ENCODE measurements at places on chromosomes 6 and 20. TPM values are rescaled to one million over a fixed set of nuclear protein-coding genes. Genes with fewer than 3 reads are reported as not detected.

- DNase-seq, result no peak
- H3K4me1 ChIP-seq, result no peaks in the 10 kb centered on the region
- H3K36me3 ChIP-seq, result no peaks in the 10 kb centered on the region
These were observed 87.9 kb upstream of the RBM24 start for GRCh38 chr6:17193106-17193775.

- peaks cover 12% of the 10 kb centered on the region for H3K27me3 ChIP-seq
- H3K27ac ChIP-seq, result no peak overlapping the region
- DNase-seq, result no peak
- no peak overlapping the region for H3K4me3 ChIP-seq
- no peaks in the 10 kb centered on the region for H3K36me3 ChIP-seq
These were observed 6.2 kb downstream of the BMP7 start for GRCh38 chr20:57259938-57260921.

GRCh38 chr20:19735446-19735845, 22.6 kb upstream of the RIN2 start:
- no peak overlapping the region for H3K27ac ChIP-seq
- H3K36me3 ChIP-seq, result no peaks in the 10 kb centered on the region
- no peaks in the 10 kb centered on the region for H3K4me1 ChIP-seq
- DNase-seq, result peak; percentile 48

DNA sequence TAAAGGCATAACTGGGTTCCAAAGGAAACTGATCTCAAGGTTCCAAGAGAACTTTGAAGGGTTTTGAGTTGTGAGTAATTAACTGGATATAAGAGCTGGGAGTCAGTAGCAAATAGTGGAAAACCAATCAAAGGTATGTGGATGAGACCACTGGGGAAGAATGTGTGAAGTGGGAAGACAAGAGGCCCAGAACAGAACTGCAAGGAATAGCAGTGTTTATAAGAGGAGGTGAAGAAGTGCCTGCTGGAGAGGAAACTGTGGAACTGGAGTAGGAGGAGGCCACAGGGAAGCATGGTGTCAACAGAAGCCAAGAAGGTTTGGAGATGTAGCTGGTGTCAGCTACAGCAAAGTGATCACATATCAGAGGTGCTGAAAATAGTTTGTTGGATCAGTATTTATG, 18.7 kb upstream of the HDAC2 start:
- no peaks in the 10 kb centered on the region for H3K27me3 ChIP-seq
- H3K36me3 ChIP-seq, result no peaks in the 10 kb centered on the region
- DNase-seq, result no peak

DNA sequence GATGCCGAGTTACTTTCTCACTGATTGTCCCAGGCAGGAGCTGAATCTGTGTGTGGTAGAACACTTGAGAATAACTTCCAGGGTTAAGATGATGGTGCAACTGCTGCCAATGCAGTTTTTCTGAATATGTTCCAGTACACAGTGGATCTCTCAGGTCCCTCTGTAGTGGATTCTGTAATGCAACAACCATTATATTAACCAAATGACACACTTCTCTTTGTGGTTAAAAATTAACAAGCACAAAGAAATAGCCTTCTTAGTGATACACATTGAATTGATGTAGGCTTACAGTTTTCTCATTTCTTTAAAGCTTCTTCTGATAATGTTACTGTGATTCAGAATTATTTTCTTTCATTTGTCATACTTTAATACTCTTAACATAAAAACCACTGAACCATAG, 383.8 kb downstream of the ADGRB3 start:
- H3K4me1 ChIP-seq, result no peaks in the 10 kb centered on the region
- no peaks in the 10 kb centered on the region for H3K36me3 ChIP-seq
- DNase-seq, result no peak
- H3K27ac ChIP-seq, result no peak overlapping the region

DNA sequence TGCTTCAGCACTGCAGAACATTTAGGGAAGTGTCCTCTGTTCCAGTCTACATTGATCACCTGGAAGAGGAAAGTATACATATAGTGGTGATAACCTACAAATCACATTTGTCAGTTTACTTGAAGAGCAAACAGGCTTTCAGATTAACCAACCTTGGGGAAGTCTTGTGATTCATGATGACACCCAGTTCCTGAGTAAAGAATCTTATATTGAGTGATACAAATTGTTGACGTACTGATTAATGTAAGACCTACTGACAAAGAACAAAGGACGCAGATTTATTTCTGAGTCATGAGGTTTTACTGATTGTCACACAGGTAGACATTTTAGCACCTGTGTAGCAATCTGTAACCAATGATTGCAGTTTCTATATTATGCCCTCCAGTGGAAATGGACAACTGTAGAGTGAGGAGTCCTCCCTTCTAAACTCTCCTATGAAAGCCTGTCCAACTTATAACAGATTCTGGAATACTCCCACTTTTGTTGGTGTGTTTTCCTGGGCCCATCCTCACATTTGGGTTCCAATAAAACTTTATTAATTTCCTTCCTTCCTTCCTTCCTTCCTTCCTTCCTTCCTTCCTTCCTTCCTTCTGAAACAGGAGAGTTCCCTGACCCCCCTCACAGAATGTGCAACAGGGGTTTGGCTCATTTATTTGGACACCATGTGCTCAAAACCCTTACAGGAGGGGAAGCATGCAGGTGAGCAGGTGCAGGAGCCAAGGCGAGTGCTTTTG, 113.5 kb downstream of the SLC35B3 start:
- DNase-seq, result no peak
- no peak overlapping the region for H3K4me3 ChIP-seq
- H3K27me3 ChIP-seq, result no peaks in the 10 kb centered on the region
- no peaks in the 10 kb centered on the region for H3K4me1 ChIP-seq

GRCh38 chr6:39377539-39377950, 55.0 kb upstream of the KCNK16 start:
- H3K36me3 ChIP-seq, result no peaks in the 10 kb centered on the region
- no peaks in the 10 kb centered on the region for H3K27me3 ChIP-seq
- no peaks in the 10 kb centered on the region for H3K4me1 ChIP-seq
- no peak overlapping the region for H3K27ac ChIP-seq
- peak; percentile 33 for DNase-seq

GRCh38 chr6:41707565-41708200, 27.7 kb downstream of the TFEB start:
- no peaks in the 10 kb centered on the region for H3K36me3 ChIP-seq
- H3K4me1 ChIP-seq, result peaks cover 18% of the 10 kb centered on the region
- H3K27ac ChIP-seq, result no peak overlapping the region
- DNase-seq, result no peak
- H3K4me3 ChIP-seq, result no peak overlapping the region

DNA sequence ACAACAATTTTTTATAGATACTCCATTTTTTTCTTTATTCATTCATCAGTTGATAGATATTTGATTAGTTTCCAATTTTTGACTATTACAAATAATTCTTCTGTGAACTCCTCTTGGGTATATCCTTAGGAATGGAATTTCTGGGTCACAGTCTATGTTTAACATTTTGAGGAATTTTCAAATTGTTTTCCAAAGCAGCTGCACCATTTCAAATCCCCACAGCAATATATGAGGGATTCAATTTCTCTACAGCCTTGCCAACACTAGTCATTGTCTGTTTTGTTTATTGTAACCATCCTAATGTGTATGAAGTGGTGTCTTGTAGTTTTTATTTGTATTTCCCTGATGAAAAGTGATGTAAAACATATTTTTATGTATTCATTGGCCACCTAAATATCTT, 320.3 kb upstream of the DEFB112 start:
- H3K27me3 ChIP-seq, result no peaks in the 10 kb centered on the region
- DNase-seq, result no peak
- H3K36me3 ChIP-seq, result no peaks in the 10 kb centered on the region
- no peak overlapping the region for H3K4me3 ChIP-seq
- no peak overlapping the region for H3K27ac ChIP-seq

- no peaks in the 10 kb centered on the region for H3K4me1 ChIP-seq
- H3K27me3 ChIP-seq, result peaks cover 19% of the 10 kb centered on the region
- no peak for DNase-seq
- no peak overlapping the region for H3K27ac ChIP-seq
These were observed 4.3 kb downstream of the KCNQ5 start for GRCh38 chr6:72626126-72626525.

GRCh38 chr20:63208346-63208909, 7.5 kb downstream of the YTHDF1 start:
- H3K4me3 ChIP-seq, result no peak overlapping the region
- no peaks in the 10 kb centered on the region for H3K27me3 ChIP-seq
- peaks cover 42% of the 10 kb centered on the region for H3K4me1 ChIP-seq
- H3K36me3 ChIP-seq, result peaks cover 72% of the 10 kb centered on the region
- no peak for DNase-seq
- no peak overlapping the region for H3K27ac ChIP-seq

DNA sequence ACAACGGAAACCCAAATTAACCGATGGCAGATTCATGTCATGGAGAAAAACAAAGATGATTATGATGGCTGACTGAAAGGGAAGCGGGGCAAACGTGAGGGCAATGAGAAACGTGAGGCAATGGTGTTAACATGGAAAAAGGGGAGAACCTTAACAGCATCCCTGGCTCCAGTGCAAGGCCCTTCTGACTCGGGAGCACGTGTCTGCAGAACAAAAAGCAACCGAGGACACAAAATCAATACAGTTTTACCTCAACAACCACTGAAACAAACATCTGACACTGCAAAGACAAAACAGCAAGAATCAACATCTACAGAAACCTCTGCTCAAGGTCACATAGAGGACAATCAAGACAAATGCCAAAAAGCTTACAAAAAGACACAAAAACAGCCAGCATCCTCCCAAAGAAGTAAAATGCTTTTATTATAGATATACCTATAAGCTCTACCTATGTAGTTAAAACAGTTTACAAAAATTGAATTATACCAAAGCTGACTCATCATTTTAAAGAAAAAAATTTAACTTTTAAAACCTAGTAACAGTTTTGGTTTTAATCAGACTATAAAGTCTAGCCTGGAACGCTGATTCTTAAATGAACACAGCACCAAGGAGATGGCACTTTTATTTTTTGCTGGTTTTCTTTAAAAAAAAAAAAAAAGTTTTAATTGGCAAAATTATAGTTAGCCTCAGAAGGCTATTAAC, 43.1 kb downstream of the SMLR1 start:
- peaks cover 15% of the 10 kb centered on the region for H3K36me3 ChIP-seq
- H3K27me3 ChIP-seq, result no peaks in the 10 kb centered on the region
- no peak overlapping the region for H3K27ac ChIP-seq

GRCh38 chr20:53910351-53911002, 159.9 kb downstream of the BCAS1 start:
- H3K36me3 ChIP-seq, result no peaks in the 10 kb centered on the region
- H3K27ac ChIP-seq, result no peak overlapping the region
- no peaks in the 10 kb centered on the region for H3K27me3 ChIP-seq
- peaks cover 43% of the 10 kb centered on the region for H3K4me1 ChIP-seq

GRCh38 chr20:50585678-50586077, 75.5 kb downstream of the PTPN1 start:
- H3K36me3 ChIP-seq, result peaks cover 27% of the 10 kb centered on the region
- DNase-seq, result no peak
- H3K27me3 ChIP-seq, result no peaks in the 10 kb centered on the region
- H3K4me3 ChIP-seq, result no peak overlapping the region
- H3K27ac ChIP-seq, result no peak overlapping the region

- peak; percentile 90 for DNase-seq
- H3K4me3 ChIP-seq, result no peak overlapping the region
- no peaks in the 10 kb centered on the region for H3K27me3 ChIP-seq
- H3K27ac ChIP-seq, result peak overlapping the region; percentile 85
These were observed 6.9 kb downstream of the GLYATL3 start for GRCh38 chr6:49506569-49507111.

The SLC17A9 gene
- 33.6 TPM for total RNA-seq

The LGSN gene
- 0.53 TPM for total RNA-seq

The SLC2A10 gene
- total RNA-seq, result 16.0 TPM

The ZNF391 gene
- total RNA-seq, result 1.7 TPM

The DYNLT2 gene
- total RNA-seq, result 4.3 TPM

The DEFB124 gene
- total RNA-seq, result not detected

The HAO1 gene
- total RNA-seq, result not detected

The RIN2 gene
- total RNA-seq, result 2.5 TPM

The ANKRD66 gene
- not detected for total RNA-seq
